ENCODE measurements at places on chromosomes 3 and 15.

- no peak for DNase-seq
These were observed 36.5 kb upstream of the UACA start for GRCh38 chr15:70799667-70800450.

- no peak for DNase-seq
These were observed 16.3 kb upstream of the SNRK start for GRCh38 chr3:43270078-43270477.

DNA sequence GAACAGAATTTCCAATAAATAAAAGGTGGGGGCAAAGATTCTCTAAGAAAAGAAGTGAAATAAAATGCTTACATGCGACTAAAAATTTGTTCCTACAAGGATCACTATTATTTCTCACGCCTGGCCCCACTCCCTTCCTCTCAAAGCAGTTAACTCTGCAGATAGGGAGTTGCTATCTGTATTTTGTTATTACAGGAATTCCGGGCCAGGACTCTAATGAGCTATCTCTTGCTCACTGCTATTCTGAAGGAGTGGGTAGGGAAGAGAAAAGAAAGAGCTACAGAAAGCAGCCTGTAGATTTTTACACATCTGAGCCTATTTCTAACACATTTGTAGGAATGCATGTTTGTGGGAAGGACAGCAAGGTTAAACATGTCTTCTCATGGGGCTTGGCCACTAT is 140.4 kb downstream of the PCCB start:
- DNase-seq = no peak

GRCh38 chr15:49646891-49647290 is 26.0 kb downstream of the DTWD1 start:
- no peak for DNase-seq

DNA sequence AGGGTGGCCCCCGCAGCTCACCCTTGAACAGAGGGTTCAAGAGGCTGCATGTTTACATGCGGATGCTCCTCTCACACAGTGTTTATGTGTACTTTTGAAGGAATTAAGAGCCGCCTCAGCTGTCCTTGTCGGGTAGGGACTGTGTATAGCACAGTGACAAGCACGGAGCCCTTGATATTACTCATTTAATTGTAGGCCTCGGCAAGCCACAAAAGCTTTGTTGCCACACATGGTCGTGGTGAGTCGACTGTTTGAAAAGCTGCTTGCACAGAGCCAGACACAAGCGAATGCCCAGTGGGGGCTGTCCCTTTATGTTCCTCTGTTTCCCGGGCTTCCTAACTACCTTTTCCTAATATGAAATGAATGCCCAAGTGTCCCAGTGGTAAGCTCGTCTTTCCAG is 4.5 kb downstream of the ESYT3 start:
- no peak for DNase-seq

DNA sequence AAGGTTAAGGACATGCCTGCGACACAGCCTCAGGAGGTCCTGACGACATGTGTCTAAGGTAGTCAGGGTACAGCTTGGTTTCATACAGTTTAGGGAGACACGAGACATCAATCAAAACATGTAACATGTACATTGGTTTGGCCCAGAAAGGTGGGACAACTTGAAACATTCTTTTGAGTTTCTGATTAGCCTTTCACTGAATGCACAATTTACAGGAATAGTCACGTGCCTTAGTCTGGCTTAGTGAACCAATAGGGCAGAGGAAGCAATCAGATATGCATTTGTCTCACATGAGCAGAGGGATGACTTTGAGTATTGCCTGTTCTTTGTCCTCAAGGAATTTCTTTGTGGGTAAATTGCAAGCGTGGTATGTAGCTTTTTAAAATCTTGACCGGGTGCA is 24.5 kb upstream of the HDAC11 start:
- no peak for DNase-seq

DNA sequence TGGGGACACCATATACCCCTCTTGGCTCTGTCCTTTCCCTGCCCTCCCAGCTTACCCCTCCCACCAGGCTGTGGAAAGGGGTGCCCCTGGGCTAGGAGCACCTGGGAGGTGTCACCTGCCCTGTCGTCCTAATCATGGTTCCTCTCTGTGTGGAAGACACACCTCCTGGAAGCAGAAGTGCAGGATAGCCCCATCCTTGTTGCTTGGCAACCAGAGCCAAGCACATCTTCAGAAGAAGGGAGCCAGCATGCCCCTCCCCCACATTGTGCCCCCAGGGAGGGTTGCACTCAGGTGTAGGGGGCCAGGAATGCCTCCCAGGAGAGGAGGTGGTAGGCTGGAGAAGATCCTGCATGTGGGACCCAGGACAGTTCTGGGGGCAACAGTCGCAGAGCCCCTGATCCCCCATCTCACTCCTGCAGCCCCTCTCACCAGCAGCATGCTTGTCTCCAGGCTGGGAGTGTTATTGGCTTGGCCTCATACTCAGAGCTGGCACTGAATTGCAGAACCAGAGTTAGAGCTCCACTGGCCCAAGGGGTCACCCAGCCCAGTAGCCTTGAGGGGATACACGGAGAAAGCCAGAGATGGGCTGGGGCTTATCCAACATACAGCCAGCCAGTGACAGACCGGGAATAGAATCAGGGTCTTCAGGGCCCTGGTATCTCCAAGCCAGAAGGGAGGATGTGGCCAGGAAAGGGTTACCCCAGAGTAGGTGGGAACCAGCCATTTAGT is 8.4 kb downstream of the RAB6B start:
- no peak for DNase-seq

DNA sequence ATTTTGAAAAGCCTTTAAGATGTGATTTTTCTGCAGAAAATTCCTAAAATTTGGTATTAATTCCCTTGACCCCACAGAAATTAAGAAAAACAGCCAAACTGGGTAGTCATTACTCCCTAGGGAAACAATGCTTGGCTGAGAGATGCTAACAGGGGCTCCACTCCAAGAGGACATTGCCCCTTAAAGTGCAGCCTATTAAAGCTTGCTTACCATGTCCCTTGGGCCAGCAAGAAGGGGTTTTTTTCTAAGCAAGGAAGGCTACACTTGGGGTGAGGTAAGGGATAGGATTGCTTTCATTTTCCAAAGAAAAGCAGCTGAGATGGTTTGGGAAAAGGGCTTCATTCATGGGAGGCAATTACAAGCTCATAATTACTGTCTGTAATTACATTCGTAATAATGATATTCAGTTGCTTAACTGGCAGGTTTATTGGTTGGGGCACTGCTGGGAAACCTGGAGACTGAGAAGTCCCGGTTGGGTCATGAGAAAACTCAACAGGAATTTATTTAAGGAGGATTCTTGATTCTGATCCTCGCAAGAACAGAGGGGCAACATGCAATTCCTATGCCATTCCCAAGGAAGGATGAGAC is 247.5 kb downstream of the NR1D2 start:
- DNase-seq = no peak

DNA sequence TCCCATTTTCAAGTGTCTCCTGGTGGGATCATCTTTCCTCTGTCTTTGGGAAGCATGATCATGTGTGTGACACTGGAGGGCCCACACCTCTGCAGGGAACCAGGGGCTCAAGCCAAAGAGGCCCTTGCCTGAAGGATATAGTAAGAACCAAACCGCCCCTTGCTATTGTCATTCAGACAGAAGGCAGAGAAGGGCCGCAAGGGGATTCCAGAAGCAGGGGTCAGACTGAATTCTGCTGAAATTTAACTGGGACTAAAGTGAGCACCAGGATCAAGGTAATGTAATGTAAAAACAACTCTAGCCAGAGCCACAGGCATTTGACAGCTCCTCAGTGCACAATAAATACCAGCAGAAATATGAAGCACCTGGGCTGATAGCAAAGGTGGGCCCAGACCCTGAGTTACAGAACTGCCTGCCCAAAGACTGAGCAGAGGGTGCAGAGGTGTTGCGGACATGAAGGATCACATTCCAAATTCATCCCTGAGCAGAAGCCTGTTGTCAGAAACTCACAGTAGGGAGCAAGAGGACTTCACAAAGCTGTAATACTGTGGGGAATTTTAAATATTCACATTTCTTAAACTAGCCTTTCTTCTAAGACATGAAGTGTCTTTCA is 46.0 kb upstream of the RASGRF1 start:
- DNase-seq = no peak

Data from NCI-H526 (cell line).